ENCODE measurements at places on chromosomes 7 and 10.
A peak's percentile ranks its signal among the peaks of the same experiment; 100 is the strongest.

GRCh38 chr10:82194419-82194818, 319.4 kb downstream of the NRG3 start:
- no peak for DNase-seq

- DNase-seq, result no peak
Observed at GRCh38 chr7:137696376-137696775, 150.4 kb downstream of the DGKI start.

GRCh38 chr7:137958470-137959431, 43.1 kb downstream of the CREB3L2 start:
- no peak for DNase-seq

DNA sequence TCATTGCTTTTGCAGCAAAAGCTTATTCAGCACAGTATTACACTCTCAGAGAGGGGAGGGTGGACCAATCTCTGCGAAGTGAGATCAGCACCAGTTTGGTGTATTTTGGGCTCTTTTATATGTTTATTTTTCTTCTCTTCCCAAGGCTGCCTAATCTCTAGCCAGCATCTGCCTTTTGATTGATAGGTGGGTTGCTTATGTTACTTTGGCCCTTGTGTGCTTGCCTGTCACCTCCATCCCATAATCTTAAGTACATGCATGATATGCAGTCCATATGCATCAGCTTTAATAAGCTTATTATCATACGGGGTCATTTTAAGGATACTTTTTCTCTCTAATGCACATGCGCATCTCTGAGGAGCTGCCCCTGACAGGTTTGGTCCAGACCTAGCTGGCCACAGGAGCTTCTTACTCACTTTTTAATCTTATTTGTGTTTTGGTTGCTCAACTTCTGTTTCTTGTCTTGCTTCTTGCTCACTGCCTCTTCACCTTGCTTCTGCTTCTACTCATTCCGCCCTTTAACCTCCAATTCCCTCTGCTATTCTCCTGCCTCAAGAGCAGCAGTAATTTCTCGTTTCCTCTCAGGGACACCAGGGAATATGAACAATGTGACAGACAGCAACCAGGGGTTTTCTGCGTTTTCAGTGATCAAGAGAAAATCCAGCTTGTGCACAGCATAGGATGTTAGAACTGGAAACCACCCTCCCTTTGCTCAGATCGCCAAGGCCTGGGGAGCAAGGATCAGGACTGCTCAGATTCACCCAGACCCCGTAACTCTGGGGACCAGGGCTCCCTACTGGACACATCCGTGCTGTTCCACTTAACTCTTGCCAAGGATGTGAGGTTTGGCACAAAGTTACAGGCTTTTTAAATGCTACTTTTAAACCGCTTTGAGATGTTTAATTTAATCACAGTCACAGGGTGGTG, 10.0 kb downstream of the RGR start:
- DNase-seq, result no peak

- no peak for DNase-seq
Observed at GRCh38 chr10:24382596-24382978, 173.6 kb downstream of the KIAA1217 start.

DNA sequence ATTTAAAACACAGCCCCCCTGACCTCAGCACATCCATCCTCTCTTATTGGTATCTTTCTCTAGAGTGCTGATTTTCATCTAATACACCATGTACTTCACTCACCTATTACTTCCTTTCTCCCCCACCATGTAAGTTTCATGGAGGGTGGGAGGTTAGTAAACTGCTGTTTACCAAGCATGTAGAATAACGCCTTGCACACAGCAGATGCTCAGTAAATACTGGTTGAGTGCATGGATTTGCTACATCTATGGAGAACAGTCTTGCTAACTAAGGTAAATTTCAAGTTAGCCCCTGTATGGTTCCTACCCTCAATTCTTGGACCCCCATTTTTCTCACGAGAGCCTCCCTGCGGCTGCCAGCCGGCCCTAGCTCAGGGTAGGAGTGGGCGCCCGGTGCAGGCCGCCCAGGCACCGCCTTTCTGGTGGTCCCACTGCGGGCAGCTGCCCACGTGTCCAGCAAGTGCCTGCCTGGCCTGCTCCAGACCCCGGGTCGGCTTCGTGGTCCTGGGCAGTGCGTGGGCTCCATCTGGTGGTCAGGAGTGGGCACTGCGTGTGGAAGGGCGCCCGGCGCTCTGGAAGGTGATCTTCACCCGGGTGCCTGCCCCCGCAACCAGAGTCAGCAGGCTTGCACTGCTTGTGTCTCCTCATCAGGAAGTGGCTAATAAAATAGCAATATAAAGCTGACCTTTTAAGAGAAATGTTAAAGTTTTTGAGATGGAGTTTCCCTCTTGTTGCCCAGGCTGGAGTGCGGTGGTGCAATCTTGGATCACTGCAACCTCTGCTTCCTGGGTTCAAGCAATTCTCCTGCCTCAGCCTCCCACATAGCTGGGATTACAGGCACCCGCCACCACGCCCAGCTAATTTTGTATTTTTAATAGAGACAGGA, 63.4 kb upstream of the DNAJB6 start:
- DNase-seq, result peak; percentile 89

GRCh38 chr7:84705706-84706105, 481.1 kb downstream of the SEMA3D start:
- no peak for DNase-seq
